Hematopoietic multipotent progenitor cell treated with erythropoietin and hydrocortisone succinate and interleukin-3 and kit ligand, for 8 days (in vitro differentiated cells): ENCODE measurements at places on chromosomes 16 and 17.

DNA sequence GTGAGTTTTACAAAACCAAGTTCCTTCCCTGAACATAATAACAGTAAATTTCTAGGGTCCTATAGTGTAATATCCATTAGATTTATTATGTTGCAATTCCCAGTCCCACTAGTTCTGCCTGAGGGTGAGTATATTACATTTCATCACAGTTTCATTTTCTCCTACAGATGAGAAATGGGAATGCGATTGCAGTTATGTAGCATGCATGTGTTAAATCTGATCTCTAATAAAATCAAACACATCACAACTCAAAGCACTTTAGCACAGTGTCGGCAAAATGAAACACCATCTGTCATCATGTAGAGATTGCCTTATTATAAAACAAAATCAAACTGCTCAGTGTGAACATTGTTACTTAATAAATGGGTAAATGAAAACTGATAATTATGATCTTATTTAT lies 180.5 kb upstream of the TOX3 start:
- no peak for DNase-seq

DNA sequence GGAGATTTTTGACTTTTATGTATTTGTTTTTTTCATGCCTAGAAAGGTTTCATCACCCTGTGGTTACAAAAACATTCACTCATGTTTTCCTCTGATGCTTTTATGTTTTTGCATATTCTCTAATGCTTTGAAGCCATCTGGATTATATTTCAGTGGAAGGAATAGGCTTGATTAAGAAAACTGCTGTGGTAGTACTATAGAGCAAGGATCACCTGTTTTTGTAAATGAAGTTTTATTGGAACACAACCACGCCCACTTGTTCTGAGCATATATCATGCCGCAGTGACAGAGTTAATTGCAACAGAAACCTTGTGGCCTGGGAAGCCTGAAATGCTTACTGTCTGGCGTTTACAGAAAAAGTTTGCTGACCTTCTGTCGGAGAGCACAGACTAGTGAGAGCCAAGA lies 11.5 kb downstream of the COX10 start:
- no peak for DNase-seq

DNA sequence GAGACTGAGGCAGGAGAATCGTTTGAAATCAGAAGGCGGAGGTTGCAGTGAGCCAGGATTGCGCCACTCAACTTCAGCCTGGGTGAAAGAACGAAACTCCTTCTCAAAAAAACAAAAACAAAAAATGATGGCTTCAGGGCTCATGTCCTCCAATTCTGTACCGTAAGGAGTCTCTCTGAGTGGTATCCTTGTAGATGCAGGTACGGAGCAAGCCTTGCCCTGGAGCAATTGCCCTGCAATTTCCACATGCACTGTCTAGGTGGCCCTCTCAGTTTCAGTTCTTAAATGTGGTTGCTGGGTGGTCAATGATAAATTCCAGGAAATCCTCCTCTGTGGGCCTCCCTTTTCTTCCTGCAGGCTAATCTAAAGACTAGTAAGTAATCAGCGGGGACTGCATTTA lies 10.6 kb downstream of the TMEM238L start:
- no peak for DNase-seq

DNA sequence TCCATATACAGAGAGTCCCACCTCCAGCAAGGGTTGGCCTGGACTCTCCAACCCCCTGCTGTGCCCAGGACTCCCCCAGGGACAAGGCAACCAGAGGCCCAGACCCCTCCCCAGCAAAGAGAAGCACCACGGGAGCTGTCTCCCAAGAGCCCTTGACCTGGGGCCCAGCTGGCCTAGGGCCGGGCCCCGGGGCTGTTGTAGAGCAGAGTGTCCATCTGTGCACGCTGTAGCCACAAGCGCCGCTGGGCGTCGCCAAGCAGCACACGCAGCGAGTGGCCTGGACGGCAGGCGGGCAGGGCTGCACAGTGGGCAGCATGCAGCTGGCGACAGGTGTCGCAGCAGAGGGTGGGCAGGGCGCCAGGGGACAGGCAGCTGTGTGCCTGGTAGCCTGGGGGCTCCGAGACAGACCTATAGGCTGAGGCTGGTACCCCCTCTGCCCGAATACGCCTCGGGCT lies 4.3 kb downstream of the SPATA2L start:
- no peak for DNase-seq

DNA sequence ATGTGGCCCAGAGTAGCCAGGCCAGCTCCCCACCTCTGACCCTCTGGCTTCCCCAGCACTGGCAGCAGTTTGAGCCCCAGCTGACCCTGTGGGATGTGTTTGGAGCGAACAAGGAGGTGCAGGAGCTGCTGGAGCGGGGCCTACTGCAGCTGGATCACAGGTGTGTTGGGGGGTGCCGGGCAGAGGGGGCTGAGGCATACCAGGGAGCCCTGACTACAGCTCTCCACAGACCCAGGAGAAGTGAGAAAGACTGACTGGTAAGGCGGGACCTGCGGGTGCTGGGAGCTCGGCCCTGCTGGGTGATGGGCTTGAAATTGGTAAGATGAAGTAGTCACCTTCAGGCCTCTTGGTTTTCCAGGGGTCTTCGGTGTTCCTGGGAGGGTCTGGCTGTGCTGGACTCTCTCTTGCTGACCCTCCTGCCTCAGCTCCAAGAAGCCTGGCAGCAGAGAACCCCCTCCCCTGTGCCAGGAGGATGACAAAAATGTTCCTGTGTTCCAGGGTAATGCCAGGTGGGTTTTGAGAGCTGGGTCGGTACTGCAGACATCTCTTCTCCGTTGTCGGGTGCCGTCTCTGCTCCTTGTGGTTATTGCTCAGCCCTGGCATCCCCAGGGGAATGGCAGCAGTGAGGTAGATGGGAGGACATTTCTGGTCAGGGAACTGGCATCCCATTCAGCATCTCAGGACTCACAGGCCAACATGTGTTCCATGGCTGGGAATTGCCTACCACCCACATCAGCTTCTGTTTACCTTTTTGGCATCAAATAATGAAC lies 5.9 kb downstream of the RSAD1 start:
- no peak for DNase-seq
